AG20443 (cell line): ENCODE measurements at places on chromosomes 3 and 15.

GRCh38 chr3:150443331-150443741 lies 35.2 kb downstream of the TSC22D2 start:
- no peak for DNase-seq

DNA sequence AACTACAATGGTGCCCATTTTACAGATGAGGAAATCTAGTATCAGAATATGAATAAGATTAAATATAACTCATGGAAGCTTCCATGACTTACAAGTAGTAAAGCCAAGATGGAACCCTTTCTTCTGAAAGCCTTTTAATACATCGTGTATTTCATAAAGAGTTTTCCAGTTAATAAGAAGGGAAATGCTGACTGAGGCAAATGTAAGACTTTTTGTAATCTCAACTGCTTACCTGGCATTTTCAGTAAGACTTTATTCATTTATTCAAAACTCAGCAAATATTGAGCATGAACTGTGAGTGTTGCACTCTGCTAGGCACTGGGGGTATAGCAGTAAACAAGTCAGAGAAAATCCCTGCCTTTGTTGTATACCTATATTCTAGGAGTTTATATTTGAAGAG lies 256.4 kb upstream of the THRB start:
- DNase-seq = no peak

DNA sequence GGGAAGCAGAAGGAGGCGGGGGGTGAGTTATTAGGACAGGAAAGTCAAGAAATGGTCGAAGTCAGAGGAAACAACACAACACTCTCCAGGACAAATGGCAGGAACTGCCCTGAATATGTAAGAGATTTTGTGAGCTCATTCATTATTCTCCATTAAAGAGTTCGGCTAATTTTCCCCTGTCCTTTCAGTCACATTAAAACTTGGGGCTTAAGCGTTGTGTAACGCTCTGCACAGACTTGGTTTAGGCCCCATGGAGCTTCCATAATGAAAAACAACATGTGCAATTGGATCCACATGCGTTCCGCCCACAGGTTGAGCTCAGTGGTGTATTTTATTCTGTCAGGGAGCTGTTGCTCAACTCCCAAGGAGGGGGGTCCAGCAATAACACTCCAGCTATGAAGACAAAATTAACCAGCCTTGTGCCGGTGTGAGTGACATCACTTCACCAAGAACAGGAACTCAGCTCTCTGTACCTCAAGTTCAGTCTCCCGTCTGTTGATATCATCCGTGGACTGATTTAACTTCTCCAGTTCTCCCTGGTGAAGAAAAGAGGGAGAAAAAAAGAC lies 2.3 kb downstream of the SH3BP5 start:
- DNase-seq = peak; percentile 82

DNA sequence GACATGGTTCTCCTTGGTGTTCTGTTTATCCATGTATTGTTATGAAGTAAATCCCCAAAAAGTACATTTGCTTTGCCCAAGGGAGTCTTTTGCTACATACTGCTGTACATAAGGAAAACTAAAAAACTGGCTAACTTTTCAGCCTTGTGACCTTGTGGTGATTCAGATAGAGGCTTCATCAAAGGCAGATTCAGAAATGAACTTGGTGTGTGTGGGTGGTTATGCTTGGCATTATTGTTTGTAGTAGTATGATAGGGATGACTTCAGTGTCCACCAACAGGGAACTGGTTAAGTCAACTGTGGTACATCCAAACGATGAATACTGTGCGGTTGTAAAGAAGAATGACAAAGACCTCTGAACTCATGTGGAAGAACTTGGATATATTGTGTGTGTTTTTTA lies 75.6 kb upstream of the CHRNB4 start:
- no peak for DNase-seq

GRCh38 chr3:38590521-38590920 lies 59.0 kb downstream of the SCN5A start:
- DNase-seq = no peak

GRCh38 chr3:109927726-109928125 lies 590.4 kb upstream of the DPPA4 start:
- no peak for DNase-seq
